ENCODE measurements at places on chromosomes 12 and 14.

GRCh38 chr14:94391281-94391975, 3.0 kb upstream of the SERPINA1 start:
- no peak for DNase-seq

DNA sequence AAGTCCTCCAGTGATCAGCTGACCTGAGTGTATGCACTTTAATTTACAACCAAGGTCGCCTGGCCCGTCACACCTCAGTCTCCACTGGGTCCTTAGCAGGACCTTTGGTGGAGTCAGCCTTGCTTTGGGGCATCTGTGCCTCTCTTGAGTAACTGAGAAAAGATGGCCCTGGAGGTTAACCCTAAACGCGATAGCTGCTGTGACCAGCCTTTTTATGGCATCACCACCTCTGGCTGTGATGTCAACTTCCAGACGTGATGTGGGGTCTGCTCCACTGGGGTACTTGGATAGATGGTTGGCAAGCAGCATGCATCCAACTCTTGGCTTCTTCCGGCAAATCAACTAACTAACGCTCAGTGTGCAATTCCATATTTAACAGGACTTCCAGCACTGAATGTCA, 122.8 kb upstream of the RTL1 start:
- DNase-seq = no peak

- DNase-seq = no peak
Measured at GRCh38 chr14:60968099-60968498, 12.8 kb downstream of the TRMT5 start.

- DNase-seq = peak; percentile 16
Measured at GRCh38 chr12:92068459-92068858, 77.2 kb downstream of the BTG1 start.

DNA sequence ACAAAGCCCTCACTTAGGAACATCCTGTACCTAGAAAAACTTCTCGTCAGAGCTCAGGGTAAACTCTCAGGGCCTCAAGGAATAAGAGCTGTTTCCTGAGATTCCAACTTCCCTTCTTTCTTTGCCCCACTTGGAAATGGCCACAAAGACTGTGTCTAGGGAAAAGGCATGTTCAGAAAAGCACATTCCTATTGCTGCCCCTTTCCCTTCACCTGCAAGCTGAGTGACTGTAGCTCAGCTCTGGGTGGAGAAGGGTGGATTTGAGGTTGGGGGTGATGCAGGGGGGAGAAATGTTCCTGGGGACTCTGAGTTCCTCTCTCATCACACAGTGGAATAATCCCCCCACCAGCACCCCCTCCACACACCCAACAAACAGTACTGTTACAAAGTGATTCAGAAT, 6.8 kb downstream of the ENDOU start:
- DNase-seq = no peak
